ENCODE measurements at places on chromosomes 13 and 19.

GRCh38 chr19:41646589-41647204 is 19.8 kb upstream of the CEACAM4 start:
- peak; percentile 47 for DNase-seq

DNA sequence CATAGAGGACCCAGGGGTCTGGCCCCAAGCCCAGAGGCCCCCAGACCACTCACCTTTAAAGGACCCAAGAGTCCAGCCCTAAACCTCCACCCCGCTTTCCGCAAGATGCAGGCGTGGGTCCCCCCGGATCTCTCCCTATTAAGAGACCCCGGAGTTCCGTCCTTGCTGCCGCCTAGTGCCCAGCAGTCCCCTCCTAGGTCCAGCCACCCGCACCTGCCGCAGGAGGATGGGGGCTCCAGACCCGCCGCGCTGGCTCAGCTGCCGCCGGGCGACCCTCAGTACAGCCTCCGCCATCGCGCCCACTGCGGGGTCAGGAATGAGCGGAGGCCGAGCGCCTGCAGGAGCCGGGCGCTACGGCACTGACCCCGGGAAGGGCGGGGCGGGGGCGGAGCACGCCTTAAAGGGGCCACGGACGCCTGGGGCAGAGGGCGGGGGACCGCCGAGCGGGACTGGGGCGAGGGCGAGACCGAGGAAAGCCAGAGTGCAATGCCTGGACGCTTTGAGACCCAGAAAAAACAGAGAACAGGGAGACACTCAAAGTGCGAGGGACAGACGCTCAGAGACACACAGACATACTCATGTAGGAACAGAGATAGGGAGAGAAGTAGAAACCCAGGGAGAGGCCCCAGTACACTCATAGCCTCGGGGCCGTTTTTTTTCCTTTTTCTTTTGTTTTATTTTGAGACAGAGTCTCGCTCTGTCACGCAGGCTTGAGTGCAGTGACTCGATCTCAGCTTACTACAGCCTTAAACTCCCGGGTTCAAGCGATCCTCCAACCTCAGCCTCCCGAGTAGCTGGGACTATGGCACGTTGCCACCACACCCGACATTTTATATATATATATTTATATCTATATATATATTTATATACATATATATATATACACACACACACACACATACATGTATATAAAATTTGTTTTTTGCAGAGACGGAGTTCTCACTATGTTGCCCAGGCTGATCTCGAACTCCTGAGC is at the start of gene ETHE1:
Gene ETHE1, minus strand, starts transcription at position 318 of the 976 bp plus-strand sequence. Its CDS starts 24 bp downstream, at position 294.
- DNase-seq: peak; percentile 67

- no peak for DNase-seq
These were observed 1.9 kb upstream of the SDHAF1 start for GRCh38 chr19:35992907-35993765.

GRCh38 chr19:40803857-40804782 is 5.1 kb downstream of the EGLN2 start:
- DNase-seq: peak; percentile 48
